Osteoblast (primary cell): ENCODE measurements at places on chromosomes 12 and 14. TPM values are rescaled to one million over a fixed set of nuclear protein-coding genes. Genes with fewer than 3 reads are reported as not detected.

DNA sequence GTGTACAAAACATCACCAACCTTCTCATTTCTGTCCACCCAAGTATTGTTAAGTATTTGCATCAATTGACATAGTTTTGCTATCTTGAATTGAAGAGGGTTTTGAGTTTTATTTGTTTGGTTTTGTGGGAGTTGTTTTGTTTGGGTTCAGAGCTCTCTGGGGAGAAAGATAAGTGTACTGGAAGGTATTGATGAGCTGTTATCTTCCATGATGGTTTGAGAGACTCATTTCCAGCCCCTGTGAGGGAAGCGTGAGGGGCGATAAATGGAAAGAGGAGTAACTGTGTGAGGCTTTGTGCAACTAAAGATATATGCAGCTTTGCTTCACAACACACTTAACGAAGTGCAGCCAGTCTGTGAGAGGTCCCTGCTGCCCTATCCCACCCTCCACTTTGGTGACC, 15.7 kb upstream of the CIPC start:
- peak; percentile 17 for DNase-seq
- no peaks in the 10 kb centered on the region for H3K27me3 ChIP-seq
- H3K4me1 ChIP-seq: no peaks in the 10 kb centered on the region
- H3K4me3 ChIP-seq: no peak overlapping the region
- H3K27ac ChIP-seq: no peak overlapping the region

GRCh38 chr14:102485693-102486512, 23.7 kb downstream of the ANKRD9 start:
- DNase-seq: no peak
- H3K4me3 ChIP-seq: no peak overlapping the region
- H3K27me3 ChIP-seq: no peaks in the 10 kb centered on the region
- H3K36me3 ChIP-seq: no peaks in the 10 kb centered on the region
- peaks cover 12% of the 10 kb centered on the region for H3K4me1 ChIP-seq

Gene PPM1H
- total RNA-seq: 13.0 and 13.4 TPM in 2 replicates

Gene DCTN2
- 123 and 129 TPM in 2 replicates for total RNA-seq

Gene FGF23
- total RNA-seq: not detected in 2 replicates

Gene C1S
- total RNA-seq: 443 and 478 TPM in 2 replicates
